ENCODE measurements at places on chromosomes 1 and 21. TPM values are rescaled to one million over a fixed set of nuclear protein-coding genes. Genes with fewer than 3 reads are reported as not detected.
A peak's percentile ranks its signal among the peaks of the same experiment; 100 is the strongest.

The CD1D gene
- 3.3 TPM for total RNA-seq

The OR6K6 gene
- not detected for total RNA-seq

The SOX13 gene
- total RNA-seq: 52.0 TPM

The BROX gene
- 23.9 TPM for total RNA-seq

The CELA3B gene
- not detected for total RNA-seq

The LCE3E gene
- not detected for total RNA-seq

The NUAK2 gene
- total RNA-seq: 4.1 TPM

The C1orf167 gene
- total RNA-seq: not detected

The CAPZA1 gene
- 168 TPM for total RNA-seq

The FCMR gene
- 23.2 TPM for total RNA-seq

The ZBTB8B gene
- total RNA-seq: under 0.01 TPM

DNA sequence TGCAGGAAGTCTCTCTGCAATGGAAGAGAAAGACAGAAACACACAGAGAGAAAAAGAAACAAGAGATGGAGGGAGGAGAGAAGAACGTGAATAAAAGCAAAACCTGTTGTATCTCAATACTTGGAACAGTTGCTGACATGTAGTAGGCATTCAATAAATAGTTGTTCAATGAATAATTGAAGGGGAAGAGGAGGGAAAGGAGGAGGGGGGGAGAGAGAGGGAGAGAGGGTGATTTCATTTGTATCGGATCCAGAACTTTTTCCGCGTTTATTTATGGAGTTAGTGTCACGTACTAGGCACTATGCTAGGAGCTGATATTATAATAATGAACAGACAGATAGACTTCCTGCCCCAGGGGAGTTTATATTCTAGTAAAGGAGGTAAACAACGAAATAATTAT lies 144.1 kb downstream of the OMA1 start:
- no peak for DNase-seq

- DNase-seq: no peak
Measured at GRCh38 chr1:85274969-85275453, 1.4 kb downstream of the BCL10 start.

- DNase-seq: no peak
Measured at GRCh38 chr1:193666485-193667083, 480.2 kb upstream of the B3GALT2 start.

- no peak for DNase-seq
Measured at GRCh38 chr1:87926921-87927320, 598.2 kb downstream of the LMO4 start.

- no peak for DNase-seq
Measured at GRCh38 chr1:200909757-200910239, 15.1 kb downstream of the INAVA start.

DNA sequence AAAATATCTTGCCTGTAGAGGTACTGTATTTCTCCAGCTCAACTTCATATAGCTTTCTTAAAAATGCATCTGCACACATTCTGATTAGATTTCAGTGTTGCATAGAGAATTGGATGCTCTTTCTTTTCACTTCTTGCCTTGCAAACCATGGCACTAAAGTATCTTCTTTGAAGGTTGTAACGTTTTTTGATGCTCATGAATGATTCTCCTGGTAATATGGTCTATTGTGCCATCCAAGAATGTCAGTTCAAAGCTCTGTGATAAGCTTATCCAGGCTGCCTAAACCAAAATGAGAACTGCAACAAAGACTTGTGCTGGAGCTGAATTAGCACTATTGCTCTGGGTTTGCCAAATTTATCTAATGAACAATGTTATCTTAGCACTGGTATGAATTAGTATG lies 1.9 kb downstream of the SGIP1 start:
- DNase-seq: no peak

GRCh38 chr1:118099686-118100085 lies 85.3 kb downstream of the SPAG17 start:
- DNase-seq: no peak

DNA sequence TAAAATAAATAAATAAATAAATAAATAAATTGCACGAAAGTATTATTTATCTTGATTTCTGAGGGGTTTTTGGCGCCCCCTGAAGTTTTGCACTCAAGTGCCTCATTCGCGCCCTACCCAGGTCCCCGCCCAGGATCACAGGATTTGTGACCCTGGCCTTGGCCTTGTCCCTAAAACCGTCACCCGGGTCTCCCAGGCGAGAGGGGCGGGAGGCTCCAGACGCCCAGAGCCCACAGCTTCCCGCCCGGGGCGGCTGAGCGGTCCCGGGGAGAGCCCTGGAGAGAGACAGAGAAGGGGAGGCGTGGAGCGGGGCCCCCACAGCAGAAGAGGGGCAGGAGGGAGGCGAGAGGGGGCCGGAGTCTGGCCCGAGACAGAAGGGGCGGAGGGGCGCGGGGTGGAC lies 91.8 kb upstream of the CASZ1 start:
- DNase-seq: no peak

DNA sequence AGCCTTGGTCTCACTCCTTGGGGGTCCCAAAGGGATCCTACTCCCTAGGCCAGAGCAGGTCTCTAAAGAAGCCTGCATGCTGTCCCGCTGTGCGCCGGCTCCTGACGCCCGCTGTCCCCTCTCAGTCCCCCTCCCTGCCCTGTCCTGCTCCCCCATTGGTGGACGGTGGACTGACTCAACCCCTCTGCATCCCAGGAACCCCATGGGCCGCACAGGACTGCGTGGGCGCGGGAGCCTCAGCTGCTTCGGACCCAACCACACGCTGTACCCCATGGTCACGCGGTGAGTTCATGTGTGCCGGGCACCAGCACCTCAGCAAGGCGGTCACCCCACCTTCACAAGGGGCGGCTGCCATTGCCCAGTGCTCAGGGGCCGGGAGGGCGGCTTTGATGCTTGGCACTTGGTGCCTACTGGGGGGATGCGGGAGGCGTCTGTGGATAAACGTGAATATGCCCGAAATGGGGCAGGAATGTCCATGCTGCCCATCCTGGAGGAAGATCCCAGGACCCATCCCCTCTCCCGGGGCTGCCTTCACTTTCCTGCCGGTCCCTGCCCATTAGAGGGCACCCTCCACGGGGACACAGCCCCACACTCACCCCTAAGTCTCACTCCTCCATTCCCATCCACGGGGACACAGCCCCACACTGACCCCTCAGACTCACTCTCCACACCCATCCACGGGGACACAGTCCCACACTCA lies 20.2 kb upstream of the LRRC3 start:
- DNase-seq: no peak

- no peak for DNase-seq
Measured at GRCh38 chr1:160164121-160164520, 12.7 kb downstream of the ATP1A4 start.

DNA sequence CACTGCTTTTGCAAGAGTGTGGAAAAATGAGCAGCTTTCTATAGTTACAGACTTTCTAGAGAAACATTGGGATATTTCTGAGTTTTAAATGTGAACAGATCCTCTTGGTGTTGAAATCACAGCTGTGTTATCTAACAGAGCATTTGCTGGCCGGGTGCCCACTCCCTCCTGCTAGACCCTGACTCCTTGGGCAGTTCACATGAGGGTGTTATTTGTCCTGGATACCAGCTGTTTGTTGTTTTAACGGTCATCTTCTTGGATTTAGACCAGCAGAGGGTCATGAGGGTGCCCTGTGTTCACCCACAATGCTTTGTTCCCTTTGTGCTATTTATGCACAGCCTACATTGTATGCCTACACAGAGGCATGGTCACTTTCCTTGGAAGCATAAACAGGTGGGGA lies 67.1 kb downstream of the CENPF start:
- DNase-seq: peak; percentile 32

DNA sequence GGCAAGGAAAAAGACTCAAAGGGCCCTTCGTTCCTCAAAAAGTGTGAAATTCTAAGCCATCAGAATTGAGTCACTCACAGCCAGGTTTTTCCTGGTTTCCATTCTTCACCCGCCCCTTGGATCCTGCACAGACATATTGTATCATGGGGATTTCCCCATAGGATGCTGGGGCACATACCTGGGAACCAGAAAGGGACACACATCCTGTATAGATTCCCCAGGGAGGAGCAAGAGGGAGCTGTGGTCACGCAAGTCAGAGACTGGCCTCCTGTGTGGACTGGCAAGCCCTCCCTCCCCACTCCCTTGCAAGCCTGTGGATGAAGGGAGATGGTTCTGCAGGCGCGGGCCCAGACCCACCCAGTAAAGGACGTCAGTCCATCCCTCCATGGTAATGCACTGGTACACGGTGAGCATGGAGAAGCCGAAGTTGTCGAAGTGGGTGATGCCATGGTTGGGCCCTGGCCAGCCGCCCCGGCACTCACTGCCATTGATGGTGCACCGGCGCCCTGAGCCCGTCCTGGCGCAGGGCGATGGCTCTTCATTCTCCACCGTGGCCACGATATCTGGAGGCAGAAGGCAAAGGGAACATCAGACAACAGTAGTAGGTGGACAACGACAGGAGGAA lies 23.2 kb downstream of the CACNA1S start:
- no peak for DNase-seq
